Upper lobe of left lung (tissue), 6 donors: ENCODE measurements at places on chromosomes 3 and 15. TPM values are rescaled to one million over a fixed set of nuclear protein-coding genes. Genes with fewer than 3 reads are reported as not detected.
A peak's percentile ranks its signal among the peaks of the same experiment; 100 is the strongest.

GRCh38 chr15:82298520-82298919 is 35.9 kb downstream of the SAXO2 start:
- H3K4me1 ChIP-seq = no peaks in the 10 kb centered on the region
- no peak overlapping the region for H3K4me3 ChIP-seq
- no peak overlapping the region for H3K27ac ChIP-seq
- no peaks in the 10 kb centered on the region for H3K36me3 ChIP-seq

GRCh38 chr3:46209746-46210470 is 1.8 kb upstream of the CCR1 start:
- no peak overlapping the region for H3K4me3 ChIP-seq
- DNase-seq = no peak
- H3K27ac ChIP-seq = no peak overlapping the region
- no peaks in the 10 kb centered on the region for H3K27me3 ChIP-seq

GRCh38 chr3:42819351-42819965 is 10.2 kb downstream of the ACKR2 start:
- H3K4me1 ChIP-seq = no peaks in the 10 kb centered on the region
- DNase-seq = no peak
- H3K27ac ChIP-seq = no peak overlapping the region
- H3K36me3 ChIP-seq = no peaks in the 10 kb centered on the region

The KNG1 gene
- 0.51 TPM for total RNA-seq

The EHD4 gene
- 46.4 TPM for total RNA-seq

- H3K27me3 ChIP-seq = no peaks in the 10 kb centered on the region
- no peak for DNase-seq
- no peaks in the 10 kb centered on the region for H3K36me3 ChIP-seq
- peak overlapping the region; percentile 99 for H3K27ac ChIP-seq
- peaks cover 27% of the 10 kb centered on the region for H3K4me1 ChIP-seq
These were observed 853 bp downstream of the TCAIM start for GRCh38 chr3:44339181-44340057.

GRCh38 chr3:186965141-186965879 is 35.0 kb downstream of the ST6GAL1 start:
- DNase-seq = no peak
- H3K27ac ChIP-seq = peak overlapping the region; percentile 56
- peaks cover 16% of the 10 kb centered on the region for H3K4me1 ChIP-seq
- H3K27me3 ChIP-seq = no peaks in the 10 kb centered on the region
- peaks cover 10% of the 10 kb centered on the region for H3K36me3 ChIP-seq

DNA sequence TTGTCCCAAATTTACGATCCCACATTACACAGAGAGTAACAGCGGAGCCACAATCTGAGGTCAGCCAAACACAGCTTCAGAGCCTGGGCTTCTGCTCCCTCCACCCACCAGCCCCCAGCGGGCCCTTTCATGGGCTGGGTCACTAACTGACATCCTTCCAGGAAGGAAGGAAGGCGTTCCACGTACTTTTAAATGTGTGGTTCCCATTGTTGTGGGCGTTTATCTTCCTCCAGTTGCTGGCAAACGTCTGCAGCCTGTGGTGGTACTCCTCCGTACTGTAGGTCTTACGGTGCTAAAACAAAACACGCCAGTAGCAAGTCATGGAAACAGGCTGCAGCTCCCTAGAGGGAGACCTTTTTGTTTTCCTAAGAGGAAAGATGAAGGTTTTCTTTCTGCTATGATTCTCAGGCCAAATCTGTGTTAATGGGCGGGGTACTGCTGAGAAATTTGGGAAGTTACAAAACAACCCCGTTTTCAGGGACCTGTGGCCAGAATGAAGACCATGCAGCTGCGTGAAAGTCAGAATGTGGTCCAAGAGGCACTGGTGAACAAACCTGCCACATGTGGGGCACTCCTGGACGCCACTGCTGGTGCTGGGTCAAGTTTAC is 7.6 kb downstream of the CTSH start:
- no peaks in the 10 kb centered on the region for H3K27me3 ChIP-seq
- H3K36me3 ChIP-seq = peaks cover 33% of the 10 kb centered on the region
- H3K4me1 ChIP-seq = peaks cover 62% of the 10 kb centered on the region

DNA sequence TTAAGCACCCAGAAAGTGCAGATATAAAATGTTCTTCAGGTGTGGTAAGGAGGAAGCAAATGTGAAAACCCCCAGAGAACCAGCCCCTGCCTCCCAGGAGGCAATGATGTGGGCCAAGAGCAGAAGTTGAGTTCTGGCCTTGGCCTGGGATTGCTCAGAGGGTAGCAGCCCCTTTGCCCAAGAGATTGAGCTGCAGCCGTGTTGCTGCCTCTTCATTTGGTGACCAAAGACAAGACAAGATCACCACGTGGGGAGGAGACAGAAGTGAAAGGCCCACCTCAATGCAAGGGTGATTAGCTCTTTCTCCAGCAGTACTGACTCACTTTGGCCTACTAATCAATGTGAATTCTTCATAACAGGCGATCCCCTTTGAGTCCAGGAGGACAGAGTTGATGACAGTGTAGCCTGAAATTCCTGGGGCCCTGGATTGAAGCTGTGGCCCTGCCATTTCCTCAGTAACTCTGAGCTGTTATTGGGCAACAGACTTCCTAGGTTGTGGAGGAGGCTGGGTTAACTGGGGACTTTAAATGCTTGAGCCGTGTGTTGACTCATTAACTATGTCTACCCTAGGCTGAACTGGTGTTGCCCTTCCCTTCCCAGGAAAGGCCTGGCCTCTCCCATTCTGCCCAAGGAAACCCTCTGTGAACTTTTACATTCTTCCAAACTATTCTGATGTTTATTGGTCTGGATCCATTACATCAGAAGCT is 86.5 kb downstream of the ST6GAL1 start:
- no peak overlapping the region for H3K27ac ChIP-seq
- no peak overlapping the region for H3K4me3 ChIP-seq
- no peaks in the 10 kb centered on the region for H3K36me3 ChIP-seq
- H3K27me3 ChIP-seq = no peaks in the 10 kb centered on the region

- H3K27ac ChIP-seq = no peak overlapping the region
- no peaks in the 10 kb centered on the region for H3K4me1 ChIP-seq
- peak overlapping the region; percentile 27 for H3K4me3 ChIP-seq
These were observed 59.6 kb upstream of the FRMD4B start for GRCh38 chr3:69445498-69445897.

DNA sequence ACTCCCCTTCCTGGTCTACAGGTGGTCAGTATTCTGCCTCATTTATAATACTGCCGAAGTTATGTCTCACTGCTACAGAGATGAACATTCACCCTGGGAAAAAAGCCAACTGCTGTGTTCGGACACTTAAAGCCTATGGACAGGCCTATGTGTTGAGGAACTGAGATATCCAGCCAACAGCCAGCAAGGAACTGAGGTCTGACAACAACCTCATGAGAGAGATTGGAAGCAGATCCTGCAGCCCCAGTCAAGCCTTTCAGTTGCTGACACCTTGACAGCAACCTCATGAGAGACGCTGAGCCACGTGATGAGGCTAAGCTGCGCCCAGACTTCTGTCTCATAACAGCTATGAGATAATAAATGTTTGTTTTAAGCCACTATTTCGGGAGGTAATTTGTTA is 18.2 kb upstream of the FHIT start:
- no peak overlapping the region for H3K4me3 ChIP-seq
- H3K27me3 ChIP-seq = no peaks in the 10 kb centered on the region
- no peak for DNase-seq
- no peaks in the 10 kb centered on the region for H3K4me1 ChIP-seq
- H3K36me3 ChIP-seq = no peaks in the 10 kb centered on the region
- H3K27ac ChIP-seq = no peak overlapping the region

GRCh38 chr15:67914537-67915460 is 75.0 kb upstream of the RNU6-1 start:
- H3K4me1 ChIP-seq = no peaks in the 10 kb centered on the region
- no peaks in the 10 kb centered on the region for H3K36me3 ChIP-seq
- DNase-seq = peak; percentile 75
- H3K27ac ChIP-seq = peak overlapping the region; percentile 83
- H3K27me3 ChIP-seq = no peaks in the 10 kb centered on the region

DNA sequence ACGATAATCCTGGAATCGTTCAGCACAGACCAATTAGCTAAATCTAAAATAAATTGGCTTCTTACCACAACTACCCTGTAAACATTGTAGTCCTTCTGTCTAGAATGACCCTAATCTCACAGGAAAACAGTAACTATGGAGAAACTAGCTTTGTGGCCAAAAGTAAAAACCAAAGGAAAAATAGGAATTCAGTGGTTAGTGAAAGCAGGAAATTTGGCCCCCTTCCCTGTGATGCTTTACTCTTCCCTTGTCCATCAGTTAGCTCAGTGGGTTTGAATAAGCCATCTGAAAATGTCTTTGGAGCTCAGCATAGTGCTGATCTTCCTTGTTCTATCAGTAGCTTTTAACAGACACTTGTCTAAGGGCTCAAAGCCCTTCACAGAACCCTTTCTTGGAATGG is 1.6 kb downstream of the NMD3 start:
- DNase-seq = no peak
- peaks cover 40% of the 10 kb centered on the region for H3K4me1 ChIP-seq
- H3K27me3 ChIP-seq = no peaks in the 10 kb centered on the region
- peak overlapping the region; percentile 93 for H3K4me3 ChIP-seq

GRCh38 chr3:29334706-29335105 is 53.8 kb downstream of the RBMS3 start:
- no peaks in the 10 kb centered on the region for H3K36me3 ChIP-seq
- peaks cover 18% of the 10 kb centered on the region for H3K4me1 ChIP-seq
- DNase-seq = no peak

DNA sequence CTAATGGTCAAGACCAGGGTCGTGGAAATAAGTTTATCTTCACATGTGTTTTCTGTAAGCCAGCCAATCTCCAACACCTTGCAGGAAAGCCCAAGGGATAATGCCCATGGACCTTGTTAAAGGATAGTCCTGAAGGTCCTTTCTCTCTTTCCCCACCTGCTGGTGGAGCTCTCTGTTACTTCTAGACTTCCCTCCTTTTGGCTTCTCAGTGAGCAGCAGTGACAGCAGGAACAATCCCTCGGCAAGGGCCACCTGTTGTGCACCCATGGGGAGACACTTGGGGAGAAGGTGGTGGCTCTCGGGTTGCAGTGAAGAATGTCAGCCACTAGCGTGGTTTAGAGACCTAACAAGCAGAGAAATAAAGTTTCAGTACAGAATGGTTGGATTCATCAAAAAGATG is 84.0 kb upstream of the OSBPL11 start:
- no peaks in the 10 kb centered on the region for H3K4me1 ChIP-seq
- no peaks in the 10 kb centered on the region for H3K27me3 ChIP-seq
- H3K36me3 ChIP-seq = no peaks in the 10 kb centered on the region
- no peak overlapping the region for H3K27ac ChIP-seq
- DNase-seq = no peak

The SAXO2 gene
- total RNA-seq = 24.1 TPM

The A4GNT gene
- not detected for total RNA-seq

The TRANK1 gene
- 23.9 TPM for total RNA-seq

GRCh38 chr3:53493963-53494791 is at the start of gene CACNA1D:
CACNA1D (plus strand) TSS chr3:53494611; CDS start chr3:53495167, 556 bp downstream.
- no peaks in the 10 kb centered on the region for H3K36me3 ChIP-seq
- H3K27me3 ChIP-seq = no peaks in the 10 kb centered on the region
- H3K27ac ChIP-seq = peak within 1 kb of the TSS; percentile 78

- no peak overlapping the region for H3K27ac ChIP-seq
- H3K27me3 ChIP-seq = no peaks in the 10 kb centered on the region
- H3K4me3 ChIP-seq = no peak overlapping the region
- no peaks in the 10 kb centered on the region for H3K36me3 ChIP-seq
- no peaks in the 10 kb centered on the region for H3K4me1 ChIP-seq
These were observed 141.1 kb downstream of the TPRG1 start for GRCh38 chr3:189312866-189313265.

- peak overlapping the region; percentile 29 for H3K27ac ChIP-seq
- H3K4me3 ChIP-seq = no peak overlapping the region
- no peaks in the 10 kb centered on the region for H3K36me3 ChIP-seq
- DNase-seq = no peak
- no peaks in the 10 kb centered on the region for H3K27me3 ChIP-seq
- peaks cover 9% of the 10 kb centered on the region for H3K4me1 ChIP-seq
These were observed 16.6 kb downstream of the GP9 start for GRCh38 chr3:129077222-129077621.

DNA sequence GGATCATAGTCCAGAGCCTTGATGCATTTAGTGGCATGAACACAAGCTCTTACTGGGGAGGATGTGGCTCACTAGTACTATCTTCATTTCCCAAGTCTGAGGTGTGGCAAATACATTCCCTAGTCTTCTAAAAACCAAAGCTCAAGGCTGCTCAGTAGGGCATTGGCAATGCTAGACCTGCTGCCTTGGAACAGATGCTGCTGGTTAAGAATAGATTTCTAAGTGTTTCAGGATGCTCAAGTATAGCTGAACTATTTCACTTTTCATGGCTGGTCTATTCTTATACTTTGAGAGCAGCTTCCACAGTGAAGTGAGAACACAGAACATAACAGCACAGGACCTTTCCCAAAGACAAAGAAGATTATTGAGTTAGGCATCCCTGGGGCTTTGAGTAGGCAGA is 178.8 kb downstream of the CHST2 start:
- H3K27me3 ChIP-seq = no peaks in the 10 kb centered on the region
- no peak overlapping the region for H3K4me3 ChIP-seq
- H3K27ac ChIP-seq = no peak overlapping the region
- no peak for DNase-seq
- H3K4me1 ChIP-seq = peaks cover 13% of the 10 kb centered on the region
- no peaks in the 10 kb centered on the region for H3K36me3 ChIP-seq

The TMEM212 gene
- total RNA-seq = 3.1 TPM

- no peak overlapping the region for H3K4me3 ChIP-seq
- H3K4me1 ChIP-seq = peaks cover 30% of the 10 kb centered on the region
- no peaks in the 10 kb centered on the region for H3K27me3 ChIP-seq
These were observed 14.4 kb downstream of the CNOT10 start for GRCh38 chr3:32699429-32699828.

GRCh38 chr15:38650936-38651327 is 86.3 kb upstream of the RASGRP1 start:
- H3K27ac ChIP-seq = no peak overlapping the region
- H3K36me3 ChIP-seq = no peaks in the 10 kb centered on the region
- peaks cover 3% of the 10 kb centered on the region for H3K4me1 ChIP-seq
- no peak for DNase-seq
- H3K27me3 ChIP-seq = no peaks in the 10 kb centered on the region

The EPHA3 gene
- total RNA-seq = 3.9 TPM

The LYZL4 gene
- total RNA-seq = not detected

The GADL1 gene
- total RNA-seq = not detected

The MESP2 gene
- not detected for total RNA-seq

DNA sequence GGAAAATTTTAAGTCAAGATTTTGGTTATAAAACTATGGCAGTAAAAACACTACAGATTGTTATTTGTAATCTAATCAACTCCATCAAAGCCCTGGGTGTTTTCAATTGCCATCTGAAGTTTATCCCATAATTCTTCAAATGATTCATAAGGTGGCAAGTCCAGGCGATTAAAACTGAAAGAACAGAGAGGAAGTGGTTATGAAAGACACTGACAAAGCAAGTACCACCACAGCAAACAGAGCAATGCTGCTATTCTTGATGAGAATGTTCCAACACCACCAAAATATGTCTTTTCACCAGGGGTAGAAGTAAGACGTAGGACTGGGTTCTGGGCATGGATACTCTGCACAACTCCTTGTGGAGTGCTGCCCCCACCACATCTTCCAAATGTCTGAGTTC is 86.9 kb upstream of the PRTG start:
- no peak overlapping the region for H3K4me3 ChIP-seq
- no peaks in the 10 kb centered on the region for H3K4me1 ChIP-seq
- no peak for DNase-seq
- H3K27ac ChIP-seq = no peak overlapping the region
- H3K27me3 ChIP-seq = no peaks in the 10 kb centered on the region

GRCh38 chr15:26888761-26889160 is 21.9 kb downstream of the GABRA5 start:
- H3K4me1 ChIP-seq = peaks cover 16% of the 10 kb centered on the region
- no peak for DNase-seq
- no peaks in the 10 kb centered on the region for H3K27me3 ChIP-seq
- no peaks in the 10 kb centered on the region for H3K36me3 ChIP-seq
